ENCODE measurements at places on chromosomes 5 and 9.

GRCh38 chr5:140239939-140240700 is 62.8 kb downstream of the PFDN1 start:
- peak; percentile 48 for DNase-seq

DNA sequence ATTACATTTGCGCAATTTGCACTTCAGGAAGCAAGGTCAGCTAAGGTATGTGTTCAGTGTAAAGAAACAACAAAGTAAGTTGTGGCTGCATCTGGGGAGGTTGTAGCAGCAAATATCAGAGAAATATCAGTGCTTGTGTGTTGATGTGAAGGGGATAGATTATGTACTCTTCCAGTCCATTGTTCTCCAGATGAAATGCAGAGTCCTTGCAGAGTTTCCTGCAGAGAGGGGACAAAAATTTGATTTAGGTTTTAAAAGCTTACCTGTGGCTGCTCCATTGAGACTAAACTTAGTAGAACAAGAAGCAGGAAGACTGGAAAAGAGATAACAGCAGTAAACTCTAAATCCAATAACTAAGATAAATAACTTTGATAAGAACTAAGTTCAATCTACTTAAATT is 952.2 kb downstream of the CDH18 start:
- DNase-seq, result no peak

DNA sequence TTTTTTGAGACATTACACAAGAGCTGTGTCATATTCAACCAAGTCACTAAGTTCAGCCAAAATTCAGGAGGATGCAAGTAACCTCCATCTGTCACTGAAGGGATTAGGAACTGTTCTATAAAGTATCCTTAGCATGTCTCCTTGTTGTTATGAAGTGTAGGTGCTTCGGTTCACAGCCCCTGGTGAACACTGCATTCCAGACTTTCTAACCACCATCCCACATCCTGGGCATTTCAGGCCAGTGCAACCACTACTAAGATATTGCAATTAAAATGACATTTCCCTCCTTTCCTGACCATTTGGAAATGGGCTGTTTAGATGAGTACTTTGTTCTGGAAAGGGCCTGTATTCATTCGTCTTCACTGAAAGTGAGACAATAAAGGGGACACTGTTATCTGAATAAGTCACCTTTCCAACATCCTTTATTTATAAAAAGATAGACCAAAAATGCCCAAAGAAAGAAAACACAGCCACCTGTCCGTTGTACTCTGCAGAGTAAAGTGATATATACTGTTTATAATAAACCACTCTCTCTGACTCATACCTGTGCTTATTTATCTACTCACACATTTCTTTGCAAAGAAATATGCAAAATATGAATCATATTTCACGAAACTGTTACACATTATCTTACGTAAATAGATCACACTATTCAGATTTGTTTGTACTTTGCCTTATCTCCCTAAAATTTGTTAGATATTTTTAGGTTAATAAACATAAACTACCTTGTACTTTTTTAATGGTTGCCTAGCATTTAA is 861.9 kb downstream of the CDH18 start:
- no peak for DNase-seq

GRCh38 chr9:105835721-105836120 is 141.4 kb downstream of the TMEM38B start:
- DNase-seq, result no peak

GRCh38 chr5:171523781-171524180 is 104.3 kb downstream of the FGF18 start:
- no peak for DNase-seq

DNA sequence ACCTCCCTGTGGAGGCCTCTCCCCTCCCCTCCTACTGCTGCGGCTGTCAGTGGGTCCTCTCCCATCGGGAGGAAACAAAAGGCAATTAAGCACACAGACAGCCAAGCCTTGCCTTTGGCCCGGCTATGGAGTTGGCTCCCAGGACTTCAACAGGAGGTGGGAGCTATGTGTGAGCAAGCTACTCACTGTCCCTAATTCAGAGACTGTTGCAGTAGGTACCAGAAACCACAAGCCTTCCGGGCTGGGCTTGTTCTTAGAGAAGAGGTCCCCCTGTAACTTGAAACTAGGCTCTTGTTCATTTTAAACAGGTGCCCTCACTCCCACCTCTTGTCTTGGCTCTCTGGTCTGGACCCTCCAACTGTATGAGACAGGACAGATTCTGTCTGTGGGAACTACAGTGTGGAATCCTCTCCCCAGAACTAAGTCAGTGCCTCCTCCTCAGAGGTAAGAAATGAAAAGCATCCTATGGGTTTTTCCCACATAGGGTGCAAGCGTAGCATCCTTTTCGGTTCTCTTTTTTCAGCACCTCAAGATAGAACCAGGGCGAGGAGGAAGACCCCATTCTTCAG is 561.1 kb downstream of the EBF1 start:
- no peak for DNase-seq

- DNase-seq, result no peak
Measured at GRCh38 chr5:14326035-14326903, 183.1 kb downstream of the TRIO start.

DNA sequence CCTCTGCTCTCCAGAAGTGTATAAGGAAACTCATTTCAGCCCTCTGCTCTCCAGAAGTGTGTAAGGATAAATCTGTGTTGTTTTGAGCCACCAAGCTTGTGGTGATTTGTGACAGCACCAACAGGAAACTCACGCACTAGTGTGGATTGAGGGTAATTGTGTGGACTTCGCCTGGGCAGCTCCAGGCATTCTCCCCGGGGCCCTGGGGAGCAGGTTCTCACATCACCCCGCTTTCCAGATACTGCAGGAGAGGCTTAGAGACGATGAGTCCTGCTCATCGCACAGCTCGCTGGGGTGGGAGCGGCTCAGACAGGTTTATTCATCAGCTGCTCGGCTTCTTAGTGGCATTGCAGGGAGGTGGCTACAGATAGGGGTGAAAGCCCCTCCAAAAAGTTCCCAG is 38.4 kb upstream of the RNF130 start:
- DNase-seq, result no peak

DNA sequence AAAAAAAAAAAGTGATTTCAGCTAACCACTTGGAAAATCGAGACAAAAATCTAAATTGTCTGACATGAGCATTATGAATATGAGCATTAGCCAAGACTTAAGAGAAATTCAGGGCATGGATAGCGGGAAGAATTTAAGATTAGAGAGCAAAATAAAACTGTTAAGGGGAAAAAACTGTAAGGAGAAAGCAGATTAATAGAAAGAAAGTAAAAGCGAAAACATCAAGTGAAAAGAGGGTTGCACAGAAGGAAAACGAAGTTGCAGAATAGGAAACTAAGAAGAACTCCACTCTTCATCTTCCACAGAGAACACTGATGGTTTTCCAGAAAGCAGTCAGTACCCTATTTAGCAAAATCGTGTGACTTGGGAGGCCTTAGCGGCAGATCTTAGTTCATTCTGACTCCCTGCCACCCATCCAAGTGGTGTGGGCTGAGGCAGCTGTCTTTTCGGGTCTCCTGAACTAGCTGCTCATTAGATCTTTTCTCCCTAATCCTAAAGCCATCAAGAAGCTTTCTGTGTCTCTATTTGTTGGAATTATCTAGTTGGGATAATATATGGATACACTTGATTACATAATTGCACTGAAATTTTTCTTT is 3.7 kb downstream of the NIM1K start:
- no peak for DNase-seq

DNA sequence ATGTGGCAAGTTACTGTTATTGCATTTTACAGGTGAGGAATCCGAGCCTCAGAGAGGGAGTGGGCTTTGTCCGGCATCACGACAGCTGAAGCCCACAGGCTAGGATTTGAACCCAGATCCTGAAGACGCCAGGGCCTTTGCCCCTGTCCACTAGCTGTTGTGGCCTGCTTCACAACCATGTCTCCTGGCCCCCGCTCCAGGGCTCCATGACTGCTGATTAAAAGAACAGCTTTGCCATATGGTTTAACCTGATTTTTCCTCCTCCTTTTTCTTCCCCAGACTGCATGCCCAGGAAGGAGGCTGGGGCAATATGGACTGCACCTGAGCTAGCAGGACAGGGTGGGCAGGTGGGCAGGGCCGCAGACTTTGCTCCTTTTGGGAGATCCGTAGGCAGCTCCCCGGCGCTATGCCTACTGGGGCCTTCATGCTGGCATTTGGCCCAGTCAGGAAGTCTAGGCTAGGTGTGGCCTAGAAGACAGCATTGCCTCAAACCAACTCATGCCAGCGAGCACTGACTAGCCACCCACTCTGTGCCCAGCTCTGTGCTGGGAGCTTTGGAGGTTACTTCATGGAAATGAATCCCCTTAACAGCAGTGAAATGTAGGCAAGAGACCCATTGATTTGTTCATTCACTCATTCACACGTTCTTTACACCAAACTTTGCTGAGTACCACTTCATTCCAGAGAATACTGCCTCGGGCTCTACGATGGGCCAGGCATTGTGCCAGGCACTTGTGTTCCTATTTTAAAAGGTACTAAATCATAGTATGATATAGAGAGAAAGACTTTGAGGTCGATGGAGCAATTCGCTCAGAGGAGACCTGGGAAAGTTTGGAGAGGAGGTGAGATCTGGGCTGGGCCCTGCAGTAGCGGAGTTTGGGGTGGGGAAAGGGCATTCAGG is 94.3 kb upstream of the CPEB4 start:
- DNase-seq, result no peak

- DNase-seq, result no peak
Measured at GRCh38 chr9:89839449-89839848, 234.6 kb downstream of the GADD45G start.

GRCh38 chr9:70911791-70912190 is 209.6 kb downstream of the TRPM3 start:
- no peak for DNase-seq

DNA sequence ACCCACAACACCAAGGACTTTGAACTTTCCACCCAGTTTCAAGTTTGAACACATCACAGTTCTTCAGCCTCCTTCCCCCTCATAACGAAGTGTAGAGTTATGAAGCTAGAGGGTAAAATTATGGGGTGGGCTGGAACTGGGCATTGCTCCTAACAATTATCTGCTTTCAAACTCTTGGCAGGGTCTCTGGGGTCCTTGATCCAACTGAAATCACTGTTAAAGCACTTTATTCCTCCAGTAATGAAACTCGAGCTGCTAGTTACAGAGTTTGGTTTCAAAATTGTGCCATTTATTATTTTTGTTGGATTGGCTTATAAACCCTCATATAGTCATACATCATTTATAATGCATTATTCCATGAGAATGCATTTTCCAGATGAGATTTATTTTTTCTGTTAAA is 158.5 kb downstream of the RGS3 start:
- DNase-seq, result no peak

DNA sequence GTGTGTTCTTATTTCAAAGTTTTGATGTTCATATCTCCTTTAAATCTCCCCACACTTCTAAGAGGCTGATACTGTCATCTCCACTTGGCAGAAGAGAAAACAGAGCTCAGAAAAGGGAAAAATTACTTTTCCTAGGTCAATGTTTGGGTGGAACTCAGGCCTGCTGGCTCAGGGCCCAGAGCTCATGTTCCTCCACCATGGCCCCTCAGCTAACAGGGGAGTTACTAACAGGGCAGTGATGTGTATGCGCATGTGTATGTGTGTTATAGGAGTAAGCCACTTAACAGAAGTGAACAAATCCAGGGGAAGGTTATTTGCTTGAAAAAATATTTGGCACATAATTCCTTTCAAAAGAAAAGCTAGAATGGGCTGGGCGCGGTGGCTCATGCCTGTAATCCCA is 2.5 kb downstream of the C1QTNF2 start:
- DNase-seq, result no peak

DNA sequence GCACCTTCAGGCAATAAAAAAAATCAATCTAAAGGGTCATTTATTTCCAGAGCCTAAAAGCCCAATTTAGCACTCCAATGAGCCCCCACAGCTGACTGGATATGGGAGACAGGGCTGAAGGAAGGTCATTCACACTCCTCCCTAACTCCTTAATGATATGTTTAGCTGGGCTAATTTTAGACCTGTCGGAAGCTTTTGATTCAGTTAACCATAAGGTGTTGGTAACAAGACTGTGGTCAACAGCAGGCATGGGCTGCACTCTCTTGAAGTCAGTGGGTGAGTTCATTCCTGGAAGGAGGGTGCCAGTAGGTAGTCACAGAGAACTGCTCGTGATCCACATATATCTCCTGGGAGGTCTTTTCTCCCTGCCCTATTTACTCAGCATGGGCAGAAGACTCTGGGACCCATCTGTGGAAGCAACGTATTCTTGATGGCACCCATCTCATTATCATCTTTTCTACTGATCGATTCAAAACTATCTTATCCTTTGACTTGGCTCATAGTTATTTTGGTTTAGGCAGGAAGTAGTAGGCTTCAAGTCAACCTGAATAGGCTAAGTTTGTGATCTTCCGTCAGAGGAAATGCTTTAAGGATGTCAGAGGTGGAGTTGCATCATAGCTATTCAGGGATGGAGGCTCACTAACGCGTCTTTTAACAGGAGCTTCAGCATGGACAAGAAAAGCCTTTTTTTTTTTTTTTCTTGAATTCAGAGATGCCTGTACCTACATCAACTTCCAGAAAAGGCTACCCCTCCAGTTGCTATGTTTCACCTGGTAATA is 367.7 kb upstream of the SLC30A5 start:
- no peak for DNase-seq

DNA sequence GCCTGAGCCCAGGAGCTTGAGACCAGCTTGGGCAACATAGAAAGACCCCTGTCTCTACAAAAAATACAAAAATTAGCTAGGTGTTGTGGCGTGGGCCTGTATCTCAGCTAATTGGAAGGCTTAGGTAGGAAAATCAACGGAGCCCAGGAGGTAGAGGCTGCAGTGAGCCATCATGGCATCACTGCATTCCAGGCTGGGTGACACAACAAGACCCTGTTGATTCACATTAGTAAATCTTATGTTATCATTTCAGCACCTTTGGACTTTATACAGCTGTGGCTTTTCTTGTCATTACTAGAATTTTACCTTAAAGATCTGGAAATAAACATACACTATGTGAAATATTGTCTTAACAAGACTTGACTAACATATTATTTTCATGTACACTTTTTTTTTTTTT is 185.0 kb downstream of the ZNF608 start:
- no peak for DNase-seq

GRCh38 chr9:18678821-18679590 is 205.1 kb downstream of the ADAMTSL1 start:
- no peak for DNase-seq

DNA sequence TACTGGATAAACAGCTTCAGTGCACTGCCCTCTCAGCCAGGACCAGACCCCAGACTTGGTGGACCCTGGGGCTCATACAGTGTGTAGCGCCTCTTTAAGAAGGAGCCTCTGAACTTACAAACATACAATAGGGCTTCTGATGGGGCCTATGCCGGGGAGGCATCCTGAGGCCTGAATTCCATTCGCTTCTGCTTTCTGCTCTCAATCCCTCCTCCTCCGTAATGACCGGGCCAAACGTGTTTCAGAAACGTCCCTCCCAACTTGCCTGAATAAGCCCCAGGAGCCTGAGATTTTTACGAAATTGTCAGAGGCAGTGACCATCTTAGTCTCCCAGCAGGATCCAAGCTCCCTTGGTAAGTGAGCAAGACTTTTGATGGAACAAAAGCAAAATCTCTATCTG is 128.1 kb upstream of the BOD1 start:
- no peak for DNase-seq

Measured in substantia nigra (tissue), 51 donors.